ENCODE measurements at places on chromosomes 16 and 17.

GRCh38 chr17:77349976-77350830 lies 209.4 kb downstream of the SEC14L1 start:
- DNase-seq = no peak

DNA sequence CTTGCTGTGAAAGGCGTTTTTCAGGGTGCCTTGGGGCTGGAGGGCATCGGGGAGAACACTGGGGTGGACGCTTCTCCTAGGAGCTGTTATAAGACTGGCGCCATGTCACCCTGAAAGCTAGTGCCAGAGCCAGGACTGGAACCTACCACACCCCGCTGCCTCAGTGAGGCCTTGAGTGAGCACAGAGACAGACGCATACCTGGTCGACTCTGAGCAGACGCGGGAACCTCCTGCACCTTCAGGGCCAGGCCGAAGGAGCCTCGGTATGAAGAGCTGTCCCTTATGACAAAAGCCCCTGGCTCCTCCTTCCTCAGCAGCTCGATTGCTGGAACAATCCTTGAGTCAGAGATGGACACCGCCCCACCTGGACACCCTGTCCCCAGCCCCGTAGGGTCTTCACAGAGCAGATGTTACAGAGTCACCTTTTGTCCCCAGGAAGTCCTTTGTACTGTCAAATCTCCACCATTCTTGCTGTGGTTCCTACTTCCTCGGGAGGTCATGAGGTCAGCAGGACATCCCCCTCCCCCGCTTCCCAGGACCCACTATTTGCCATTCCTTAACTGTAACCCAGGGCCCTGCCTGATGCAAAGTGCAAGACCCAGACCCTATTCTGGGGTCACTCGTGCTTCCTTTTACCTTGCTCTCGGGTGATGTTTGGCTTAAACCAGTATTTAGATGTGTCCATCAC lies 17.0 kb downstream of the TNS4 start:
- DNase-seq = no peak

DNA sequence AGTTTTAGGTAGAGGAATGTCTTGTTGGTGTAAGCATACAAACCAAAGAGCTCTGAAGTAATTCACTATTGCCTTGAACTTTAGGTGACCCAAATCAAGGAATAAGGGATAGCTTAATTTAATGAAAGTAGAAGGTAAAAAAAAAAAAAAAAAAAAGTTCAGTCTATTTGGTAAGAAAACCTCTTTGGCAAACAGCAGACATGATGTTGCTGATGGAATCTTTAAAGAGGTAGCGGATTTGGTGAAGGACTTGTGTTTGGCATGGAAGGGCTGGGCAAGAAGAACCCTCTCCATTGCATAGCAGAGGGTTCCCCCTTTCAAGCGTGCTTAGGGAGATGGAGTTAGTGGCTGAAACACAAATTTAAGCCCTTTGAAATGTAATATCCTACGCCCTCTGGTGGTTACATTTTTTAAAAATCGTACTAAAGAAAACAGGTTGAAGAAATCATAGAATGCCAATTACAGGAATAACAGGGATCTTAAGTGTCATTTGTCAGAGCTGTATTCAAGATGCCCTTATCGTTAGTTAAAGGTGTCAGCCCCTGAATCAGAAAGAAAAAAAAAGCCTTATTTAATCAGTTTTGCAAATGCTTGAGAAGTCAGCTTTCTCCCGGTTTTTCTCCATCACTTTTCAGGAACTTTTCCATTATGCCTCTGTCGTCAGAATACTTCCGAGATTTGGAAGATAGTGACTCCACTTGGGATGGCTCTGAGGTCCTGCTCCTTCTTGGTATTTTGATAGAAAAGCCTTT lies 383.1 kb downstream of the KCNJ2 start:
- no peak for DNase-seq

DNA sequence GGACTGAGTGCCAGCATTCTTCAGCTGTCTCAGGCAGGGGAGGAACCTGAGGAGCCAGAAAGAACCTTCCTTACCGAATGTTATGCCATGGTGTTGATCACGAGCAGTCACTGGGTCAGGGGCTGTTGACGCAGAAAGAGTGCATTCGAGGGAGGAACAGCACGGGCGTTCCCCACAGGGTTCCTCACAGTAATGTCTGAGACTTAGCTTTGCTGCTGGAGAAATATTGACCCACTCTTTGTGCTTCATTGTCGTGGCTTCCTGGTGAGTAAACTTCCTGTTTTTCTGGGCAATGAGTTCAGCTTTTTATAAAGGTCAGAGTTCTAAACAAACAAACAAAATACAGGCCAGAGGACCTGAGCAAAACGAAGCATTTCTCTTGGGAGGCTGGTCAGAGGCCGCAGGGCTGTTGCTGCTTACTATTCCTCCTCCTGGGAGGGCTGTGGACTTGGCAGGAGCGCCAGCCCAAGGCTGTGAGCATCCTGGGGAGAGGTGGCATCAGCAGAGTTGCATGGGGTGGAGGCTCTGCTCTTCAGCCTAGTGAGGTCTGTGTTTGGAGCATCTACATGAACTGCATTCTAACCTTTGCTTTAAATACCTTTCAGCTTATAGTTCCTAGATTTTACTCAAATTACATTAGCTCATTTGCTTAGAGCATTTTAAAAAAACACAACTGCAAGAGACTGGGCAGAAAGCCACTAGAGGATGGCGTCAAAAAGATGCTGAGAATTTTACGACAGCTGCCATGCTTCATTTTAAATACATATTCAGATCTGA lies 143.1 kb upstream of the CACNG5 start:
- no peak for DNase-seq

- no peak for DNase-seq
Observed at GRCh38 chr17:2948721-2949468, 114.5 kb downstream of the OR1D5 start.
